ENCODE measurements at places on chromosomes 4 and X. TPM values are rescaled to one million over a fixed set of nuclear protein-coding genes. Genes with fewer than 3 reads are reported as not detected.
A peak's percentile ranks its signal among the peaks of the same experiment; 100 is the strongest.

DNA sequence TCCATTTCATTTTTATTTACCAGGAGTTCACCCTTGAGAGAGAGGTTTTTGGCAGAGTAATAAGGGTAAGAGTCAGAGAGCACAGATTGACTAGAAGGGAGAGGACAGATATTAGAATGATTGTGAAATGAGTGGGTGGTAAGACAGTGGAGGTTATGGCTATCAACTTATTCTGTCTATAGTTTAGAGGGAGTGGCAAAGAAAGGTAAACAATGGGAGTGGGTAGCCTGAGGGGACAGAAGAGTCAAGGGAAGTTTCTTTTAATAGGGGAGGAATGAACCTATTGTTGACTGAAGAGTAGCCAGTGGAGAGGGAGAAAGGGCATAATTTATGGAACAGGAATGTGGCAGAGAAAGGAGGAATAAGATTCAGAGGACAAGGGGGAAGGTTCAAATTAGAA is 186.5 kb upstream of the NRK start:
- DNase-seq, result no peak

Gene GLOD5
- total RNA-seq, result not detected

GRCh38 chr4:173182403-173182802 is 13.8 kb downstream of the GALNT7 start:
- peak; percentile 69 for DNase-seq

Gene XIAP
- total RNA-seq, result 37.2 TPM

DNA sequence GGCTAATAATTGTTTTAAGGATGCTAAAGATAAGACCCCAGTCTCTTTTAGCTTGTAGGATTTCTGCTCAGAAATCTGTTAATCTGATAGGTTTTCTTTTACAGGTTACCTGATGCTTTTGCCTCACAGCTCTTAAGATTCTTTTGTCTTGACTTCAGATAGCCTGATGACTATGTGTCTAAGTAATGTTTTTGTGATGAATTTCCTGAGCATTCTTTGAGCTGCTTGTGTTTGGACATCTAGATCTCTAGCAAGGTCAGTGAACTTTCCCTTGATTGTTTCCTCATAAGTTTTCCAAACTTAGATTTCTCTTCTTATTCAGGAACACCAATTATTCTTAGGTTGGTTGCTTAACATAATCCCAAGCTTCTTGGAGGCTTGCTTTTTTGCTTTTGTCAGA is 104.1 kb downstream of the ZNF518B start:
- no peak for DNase-seq

Gene PNMA6A
- total RNA-seq, result 1.0 TPM

Data from dermis microvascular lymphatic vessel endothelial cell (primary cell).